ENCODE measurements at places on chromosomes 3 and 15.
A peak's percentile ranks its signal among the peaks of the same experiment; 100 is the strongest.

DNA sequence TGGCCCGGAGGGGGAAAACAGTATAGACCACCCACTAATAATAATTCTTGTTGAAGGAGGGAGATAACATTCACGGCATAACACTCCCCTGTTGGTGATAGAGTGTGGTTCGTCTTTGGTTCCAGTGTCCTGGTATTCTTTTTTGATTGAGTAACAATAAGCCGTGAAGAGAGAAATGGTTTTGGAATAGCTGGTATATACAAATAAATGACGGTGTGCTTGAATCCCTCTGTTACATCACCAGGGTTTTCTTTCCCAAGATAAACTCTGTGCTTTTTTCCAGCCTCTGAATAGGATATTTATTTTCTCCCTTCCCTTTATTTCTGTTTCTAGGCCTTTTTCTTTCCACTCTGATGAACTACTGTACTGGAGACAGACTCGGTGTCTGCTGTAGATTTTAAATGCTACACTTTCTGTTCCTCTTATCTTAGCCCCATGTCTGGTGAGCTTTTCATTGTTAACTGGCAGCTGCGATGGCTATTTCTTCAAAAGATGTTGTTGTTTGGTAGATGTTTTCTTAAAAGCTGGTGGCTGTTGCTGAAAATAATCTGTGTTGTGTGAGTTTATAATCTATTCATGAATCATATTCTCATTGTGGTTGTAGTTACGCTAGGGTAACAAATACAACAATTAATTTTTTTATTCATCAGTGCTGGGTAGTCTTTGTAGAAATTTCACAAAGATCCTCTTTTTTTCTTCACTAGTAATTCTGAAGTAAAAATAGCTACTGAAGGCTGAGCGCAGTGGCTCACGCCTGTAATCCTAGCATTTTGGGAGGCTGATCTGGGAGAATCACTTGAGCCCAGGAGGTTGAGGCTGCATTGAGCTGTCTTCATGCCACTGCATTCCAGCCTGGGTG lies 15.5 kb upstream of the SCAANT1 start:
- DNase-seq, result no peak

DNA sequence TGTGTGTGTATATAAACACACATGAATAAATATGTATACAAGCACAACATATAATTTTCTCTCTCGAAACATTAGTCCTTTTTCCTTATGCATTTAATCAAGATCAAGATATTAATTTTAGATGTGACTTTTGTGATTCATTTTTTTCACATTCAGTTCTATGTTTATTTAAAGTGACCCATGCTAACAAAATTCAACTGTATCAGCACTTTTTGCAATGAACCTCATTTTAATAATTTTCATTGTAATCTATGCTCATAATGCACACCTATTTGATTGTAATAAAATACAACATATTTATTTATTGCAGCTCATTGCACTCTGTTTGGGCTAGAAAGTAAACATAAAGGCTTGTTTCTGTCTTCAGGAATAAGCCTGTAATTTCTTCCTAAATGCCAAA lies 586.3 kb downstream of the ROBO2 start:
- DNase-seq, result no peak

DNA sequence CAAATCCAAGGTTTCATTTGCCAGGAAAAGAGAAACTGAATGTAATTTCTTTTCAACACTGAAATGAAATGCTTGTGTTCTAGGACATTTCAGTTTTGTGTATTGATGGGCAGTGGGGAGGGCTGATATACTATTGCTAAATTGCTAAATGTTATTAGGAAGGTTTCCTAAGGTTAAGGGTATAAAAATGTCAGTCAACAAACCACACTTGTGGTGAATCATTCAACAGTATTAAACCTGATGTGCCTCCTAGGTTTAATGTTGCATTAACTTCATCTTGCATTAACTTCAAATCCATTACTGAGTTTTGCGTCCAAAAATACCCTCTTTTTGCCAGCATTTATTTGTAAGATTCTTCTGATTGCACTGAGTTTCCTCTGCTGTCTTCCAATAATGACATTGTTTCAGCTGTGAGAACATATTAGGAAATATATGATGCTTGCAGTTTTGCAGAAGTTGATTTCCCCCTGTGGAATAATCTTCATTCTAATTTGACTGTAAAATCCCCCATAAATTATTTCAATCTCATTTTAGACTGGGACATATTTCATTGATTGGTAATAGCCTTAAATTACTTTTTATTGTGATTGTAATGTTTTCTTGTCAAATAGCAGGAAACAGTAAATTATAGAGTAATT lies 758.3 kb downstream of the GBE1 start:
- DNase-seq, result no peak

GRCh38 chr15:89863918-89864317 lies 29.9 kb downstream of the AP3S2 start:
- no peak for DNase-seq

DNA sequence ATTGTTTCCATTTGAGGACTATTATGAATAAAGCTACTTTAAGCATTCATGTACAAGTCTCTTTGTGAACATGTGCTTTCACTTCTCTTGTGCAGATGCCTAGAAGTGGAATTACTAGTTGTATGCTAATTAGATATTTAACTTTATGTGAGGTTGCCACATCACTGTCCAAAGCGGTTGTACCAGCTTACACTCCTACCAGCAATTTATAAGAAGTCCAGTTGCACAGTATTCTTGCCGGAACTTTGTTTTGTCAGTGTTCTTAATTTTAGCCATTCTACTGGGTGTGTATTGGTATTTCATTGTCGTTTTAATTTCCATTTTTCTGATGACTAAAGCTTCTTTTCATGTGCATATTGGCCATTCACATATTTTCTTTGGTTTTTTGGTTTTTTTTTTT lies 29.1 kb downstream of the SEMA3G start:
- no peak for DNase-seq

DNA sequence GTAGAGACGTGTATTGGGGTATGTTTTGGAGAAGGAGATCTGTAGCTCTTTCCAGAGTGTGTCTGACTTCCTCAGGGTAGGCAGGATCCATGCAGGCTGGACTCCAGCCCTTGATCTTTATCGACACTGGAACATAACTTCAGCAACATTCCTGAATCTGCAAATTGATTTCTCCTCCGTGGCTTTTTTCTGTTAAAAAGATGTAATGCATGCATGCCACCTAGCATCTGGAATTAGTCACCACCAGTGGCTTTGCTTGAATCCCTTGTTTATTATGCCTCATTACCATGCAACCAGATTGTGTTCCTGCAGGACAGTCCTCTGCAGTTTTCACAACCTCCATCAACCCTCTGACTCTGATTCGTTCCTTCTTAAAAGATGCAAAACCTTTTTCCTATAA lies 86.1 kb downstream of the CCNL1 start:
- no peak for DNase-seq

GRCh38 chr3:127458696-127459604 lies 131.6 kb downstream of the TPRA1 start:
- DNase-seq, result no peak

GRCh38 chr15:48062148-48062872 lies 58.5 kb upstream of the SLC24A5 start:
- DNase-seq, result no peak

GRCh38 chr3:151918253-151919029 lies 45.0 kb downstream of the SUCNR1 start:
- DNase-seq, result peak; percentile 52

DNA sequence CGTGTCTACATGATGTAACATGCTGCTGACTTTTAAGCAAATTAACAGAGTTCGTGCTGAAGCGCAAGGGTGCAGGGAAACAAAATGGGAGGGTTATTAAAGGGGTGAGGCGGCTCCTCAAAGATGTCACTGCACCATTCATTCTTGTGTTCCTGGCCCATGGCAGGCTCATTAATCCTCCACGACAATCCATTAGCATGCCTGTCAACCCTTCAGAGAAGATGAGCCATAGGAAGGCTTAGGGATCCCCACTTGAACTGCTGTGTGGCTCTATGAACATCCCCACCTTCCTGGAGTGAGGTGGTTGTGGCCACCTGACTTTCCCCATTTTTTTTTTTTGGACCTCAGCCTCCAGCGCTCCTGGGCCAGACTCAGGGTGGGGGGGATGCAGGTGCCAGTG lies 45.8 kb downstream of the IGF1R start:
- DNase-seq, result no peak

DNA sequence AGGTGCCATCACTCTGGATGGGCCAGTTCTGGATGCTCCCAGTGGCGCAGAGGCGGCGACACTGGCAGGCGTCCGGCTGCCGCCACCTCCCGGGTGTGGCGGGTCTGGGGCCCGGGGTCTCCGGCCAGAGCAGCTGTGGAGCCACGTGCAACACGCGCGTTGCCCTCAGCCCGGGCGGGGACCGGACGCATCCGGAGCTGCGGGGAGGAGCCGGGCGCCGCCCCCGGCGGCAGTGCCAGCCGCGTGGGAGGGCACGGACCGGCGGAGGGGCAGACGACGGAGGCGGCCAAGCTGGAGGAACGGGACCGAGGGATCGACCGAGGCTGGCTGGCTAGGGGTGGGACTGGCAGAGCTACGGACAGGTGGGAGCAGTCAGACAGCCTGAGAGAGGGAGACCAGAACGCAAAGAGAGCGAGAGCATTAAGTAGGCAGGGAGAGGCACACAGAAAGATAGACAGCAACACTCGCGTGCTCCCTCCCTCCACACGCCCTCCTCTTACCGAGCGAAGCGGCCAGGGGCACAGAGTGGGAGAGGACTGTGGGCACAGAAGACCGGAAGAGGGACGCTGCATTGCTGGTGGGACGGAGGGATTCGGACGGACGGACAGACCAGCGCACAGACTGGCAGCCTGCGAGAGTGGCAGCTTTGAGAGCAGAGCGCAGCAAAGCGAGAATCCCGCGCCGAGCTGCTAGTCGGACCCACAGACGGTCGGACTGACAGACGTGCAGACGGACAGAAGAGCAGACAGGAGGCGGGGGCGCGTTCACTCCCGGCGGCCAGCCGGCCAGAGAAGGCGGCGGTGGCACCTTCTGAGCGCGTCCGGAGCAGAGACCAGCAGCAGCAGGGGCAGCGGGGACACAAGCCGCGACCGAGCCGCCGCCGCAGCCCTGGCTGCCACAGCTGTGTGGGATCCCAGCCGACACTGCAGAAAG lies at the start of gene ARPP21:
TSS of gene ARPP21 (plus strand) at position 272 of the 933 bp plus-strand sequence. CDS start 42,227 bp downstream, outside the sequence.
- no peak for DNase-seq

Data from CD4-positive, alpha-beta T cell treated with Interferon alpha-2 for 1 hour (primary cell).